Heart left ventricle (tissue), 16 donors: ENCODE measurements at places on chromosomes 3 and 15. TPM values are rescaled to one million over a fixed set of nuclear protein-coding genes. Genes with fewer than 3 reads are reported as not detected.
A peak's percentile ranks its signal among the peaks of the same experiment; 100 is the strongest.

DNA sequence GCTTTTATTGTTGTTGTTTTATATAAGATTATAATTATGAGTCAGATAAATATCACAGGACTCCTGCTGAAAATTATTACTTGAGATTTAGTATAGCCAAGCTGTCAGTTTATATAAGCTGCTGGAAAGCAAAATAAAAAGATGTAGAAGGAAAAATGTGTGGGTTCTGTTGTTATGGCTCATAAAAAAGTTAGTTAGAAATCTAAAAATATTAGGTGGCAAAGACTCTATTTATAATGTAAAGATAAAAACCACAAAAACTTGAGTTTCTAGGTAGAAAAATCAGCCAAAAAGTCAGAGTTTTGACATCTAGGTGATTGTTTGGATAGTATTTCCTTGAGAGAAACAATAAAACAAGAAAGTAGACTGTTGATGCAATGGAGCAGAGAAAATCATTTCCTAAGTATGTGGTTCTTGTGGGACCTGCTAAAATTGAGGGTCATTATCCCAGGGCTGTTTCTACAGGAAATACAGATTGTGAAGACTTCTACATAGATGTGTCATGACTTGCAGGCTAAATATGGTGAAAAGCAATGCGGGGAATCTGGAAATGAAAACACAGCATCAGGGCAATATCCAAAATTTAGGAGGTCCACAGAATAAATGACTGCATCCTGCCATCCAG, 1109.6 kb upstream of the CADM2 start:
- no peak for DNase-seq
- H3K27me3 ChIP-seq = no peaks in the 10 kb centered on the region
- H3K27ac ChIP-seq = no peak overlapping the region
- H3K36me3 ChIP-seq = no peaks in the 10 kb centered on the region
- H3K4me3 ChIP-seq = no peak overlapping the region

DNA sequence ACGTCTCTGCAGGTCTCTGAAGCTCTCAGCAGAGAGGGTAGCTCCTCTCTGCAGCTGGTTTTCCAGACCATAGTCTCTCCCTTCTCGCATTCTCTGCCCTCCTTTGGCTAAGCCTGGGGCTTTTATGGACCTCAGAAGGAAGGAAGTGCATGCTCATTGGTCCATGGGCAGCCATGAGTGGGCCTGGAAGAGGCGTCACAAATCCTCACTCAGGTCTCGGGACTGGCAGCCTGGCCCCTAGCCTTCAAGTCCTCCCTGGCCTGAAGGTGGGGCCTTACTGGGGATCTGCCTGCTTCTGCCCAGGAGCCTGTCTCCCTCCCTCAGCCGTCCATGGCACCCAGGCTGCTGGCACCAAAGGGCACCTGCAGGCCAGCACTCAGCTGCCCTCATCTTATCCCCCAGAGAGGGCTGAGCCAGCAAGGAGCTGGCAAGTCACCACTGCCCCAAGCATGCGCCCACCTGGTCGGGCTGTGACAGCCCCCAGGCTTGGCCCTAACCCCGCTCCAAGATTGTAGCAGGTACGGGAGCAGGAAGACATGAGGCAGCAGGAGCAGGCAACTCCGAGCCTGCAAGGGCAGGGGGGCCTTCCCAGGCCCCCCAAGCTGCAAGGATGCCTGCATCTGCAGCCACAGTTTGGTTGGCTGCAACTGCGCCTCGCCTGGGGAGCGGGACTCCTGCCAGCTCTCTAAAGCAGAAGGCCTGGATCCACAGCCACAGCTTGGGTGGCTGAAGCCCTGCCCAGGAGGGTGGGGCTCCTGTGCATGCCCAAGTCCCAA, 37.4 kb downstream of the GHSR start:
- H3K4me3 ChIP-seq = no peak overlapping the region
- no peak for DNase-seq
- no peaks in the 10 kb centered on the region for H3K4me1 ChIP-seq
- no peaks in the 10 kb centered on the region for H3K36me3 ChIP-seq
- H3K27ac ChIP-seq = no peak overlapping the region
- H3K27me3 ChIP-seq = no peaks in the 10 kb centered on the region

GRCh38 chr3:184172681-184173373, 1.8 kb upstream of the AP2M1 start:
- H3K27ac ChIP-seq = no peak overlapping the region
- peaks cover 7% of the 10 kb centered on the region for H3K36me3 ChIP-seq
- H3K4me1 ChIP-seq = no peaks in the 10 kb centered on the region
- H3K27me3 ChIP-seq = no peaks in the 10 kb centered on the region

DNA sequence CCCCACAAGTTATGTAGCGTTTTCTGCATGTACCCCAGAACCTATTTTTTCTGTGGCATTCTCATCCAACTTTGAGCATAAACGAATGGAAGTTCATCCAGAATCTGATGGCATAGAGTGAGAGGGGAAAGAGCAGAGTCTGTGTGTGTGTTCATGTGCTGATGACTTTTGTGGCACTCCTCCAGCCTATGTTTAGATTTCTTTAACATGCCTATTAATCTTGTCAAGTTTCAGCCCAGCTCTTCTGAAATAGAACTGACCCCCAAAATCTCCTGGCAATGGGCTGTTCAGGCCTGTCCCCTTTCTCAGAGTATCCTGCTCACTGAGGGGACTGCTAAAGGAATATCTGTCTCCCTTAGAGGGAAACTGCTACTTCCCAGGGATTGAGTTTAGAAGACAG, 56.4 kb upstream of the NEO1 start:
- peaks cover 2% of the 10 kb centered on the region for H3K27me3 ChIP-seq
- no peaks in the 10 kb centered on the region for H3K4me1 ChIP-seq
- no peak overlapping the region for H3K27ac ChIP-seq
- no peaks in the 10 kb centered on the region for H3K36me3 ChIP-seq

GRCh38 chr15:58286523-58286922, 145.3 kb upstream of the LIPC start:
- no peaks in the 10 kb centered on the region for H3K27me3 ChIP-seq
- no peaks in the 10 kb centered on the region for H3K4me1 ChIP-seq
- H3K27ac ChIP-seq = no peak overlapping the region

DNA sequence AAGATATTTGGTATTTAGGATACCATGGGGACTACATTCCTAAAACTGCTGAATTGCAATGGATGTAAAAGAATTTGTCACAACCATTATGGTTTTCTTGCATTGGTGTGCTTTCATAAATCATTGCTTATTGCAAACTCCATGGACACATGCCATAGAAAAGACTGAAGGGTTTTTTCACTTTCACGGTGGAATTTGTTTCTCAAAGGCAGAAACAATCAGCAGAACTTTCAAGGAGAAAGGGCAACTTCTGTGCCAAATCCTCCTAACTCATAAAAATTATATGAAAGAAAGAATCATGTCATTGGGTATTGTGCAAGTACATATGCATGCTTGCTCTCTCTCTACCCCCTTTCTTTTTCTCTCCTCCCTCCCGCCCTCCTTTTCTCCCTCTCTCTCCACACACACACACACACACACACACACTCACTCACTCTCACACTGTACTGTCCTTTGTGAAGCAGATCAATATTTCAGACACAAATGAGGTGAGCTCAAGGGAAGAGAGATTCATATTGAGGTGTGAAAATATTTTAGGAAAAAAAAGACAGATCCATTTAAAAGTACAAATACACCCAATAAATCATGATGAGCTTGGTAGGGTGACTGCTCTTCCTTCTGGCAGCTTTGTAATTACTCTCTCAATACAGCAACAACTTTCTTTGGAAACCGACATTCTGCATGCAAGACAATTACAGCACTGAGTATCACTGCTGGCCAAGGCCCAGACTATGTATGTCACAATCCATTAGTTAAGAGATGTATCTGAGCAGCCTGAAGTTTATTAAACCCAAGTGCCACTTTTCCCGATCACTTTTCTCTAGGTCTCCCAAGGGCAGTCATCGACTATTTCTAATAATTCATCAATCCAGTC, 492.6 kb downstream of the TUSC7 start:
- no peak for DNase-seq
- no peak overlapping the region for H3K27ac ChIP-seq
- no peaks in the 10 kb centered on the region for H3K4me1 ChIP-seq
- H3K27me3 ChIP-seq = no peaks in the 10 kb centered on the region

DNA sequence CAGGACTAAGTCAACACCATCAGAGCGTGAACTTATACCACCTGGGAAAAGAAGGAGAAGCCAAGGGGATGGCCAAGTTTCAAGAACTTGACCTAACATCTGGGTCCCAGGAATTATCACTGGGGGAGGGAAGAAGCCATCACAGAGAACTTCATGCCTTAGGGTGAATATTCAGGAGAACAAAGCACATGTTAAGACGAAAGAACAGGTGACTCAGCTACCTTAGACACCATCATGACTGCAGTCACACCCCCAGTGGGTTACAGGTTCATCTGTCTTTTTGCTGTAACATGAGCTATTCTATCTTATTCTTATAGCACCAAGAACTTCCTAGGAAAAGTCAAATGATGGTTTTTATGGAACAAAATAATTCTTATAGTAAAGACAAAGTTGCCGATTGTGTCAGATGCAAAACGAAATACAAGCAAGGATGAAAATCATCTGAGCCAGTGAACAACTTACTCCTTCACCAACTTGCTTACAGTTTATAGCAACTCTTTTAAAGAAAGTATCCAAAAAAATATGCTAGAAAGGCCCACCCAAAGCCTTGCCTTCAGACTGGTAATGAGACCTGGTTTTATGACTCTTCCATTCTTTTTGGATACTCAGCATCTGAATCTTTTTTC, 72.0 kb downstream of the TPRA1 start:
- H3K27me3 ChIP-seq = no peaks in the 10 kb centered on the region
- no peaks in the 10 kb centered on the region for H3K36me3 ChIP-seq
- H3K27ac ChIP-seq = no peak overlapping the region
- no peak overlapping the region for H3K4me3 ChIP-seq
- no peaks in the 10 kb centered on the region for H3K4me1 ChIP-seq

DNA sequence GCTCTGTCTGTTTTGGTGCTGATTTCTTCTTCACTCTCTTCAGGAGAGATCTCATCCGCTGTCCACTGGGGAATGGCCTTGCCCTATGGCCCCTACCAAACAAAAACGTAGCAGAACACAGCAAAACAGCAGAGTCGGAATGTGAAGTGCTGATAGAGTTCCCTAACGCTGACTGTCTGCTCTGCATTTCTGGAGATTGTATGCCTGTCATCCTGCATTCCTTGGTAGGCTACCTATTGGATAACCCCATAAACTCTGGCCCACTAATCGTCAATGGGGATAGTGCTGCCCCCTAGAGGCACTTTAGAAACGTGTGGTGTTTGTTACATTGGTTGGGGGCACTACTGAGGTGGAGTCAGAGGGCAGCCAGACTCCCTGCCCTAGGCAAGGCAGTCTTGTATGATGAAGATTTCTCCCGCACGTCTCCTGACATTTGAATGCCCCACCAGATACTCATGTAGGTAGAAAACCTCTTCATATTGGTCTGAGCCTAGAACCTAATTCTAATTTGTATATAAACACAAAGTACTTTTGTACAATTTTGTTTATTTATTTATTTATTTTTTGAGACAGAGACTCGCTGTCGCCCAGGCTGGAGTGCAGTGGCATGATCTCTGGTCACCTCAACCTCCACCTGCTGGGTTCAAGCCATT, 15.6 kb upstream of the MAGEF1 start:
- peak; percentile 50 for DNase-seq
- H3K27ac ChIP-seq = no peak overlapping the region
- no peaks in the 10 kb centered on the region for H3K36me3 ChIP-seq
- no peaks in the 10 kb centered on the region for H3K27me3 ChIP-seq
- no peak overlapping the region for H3K4me3 ChIP-seq

DNA sequence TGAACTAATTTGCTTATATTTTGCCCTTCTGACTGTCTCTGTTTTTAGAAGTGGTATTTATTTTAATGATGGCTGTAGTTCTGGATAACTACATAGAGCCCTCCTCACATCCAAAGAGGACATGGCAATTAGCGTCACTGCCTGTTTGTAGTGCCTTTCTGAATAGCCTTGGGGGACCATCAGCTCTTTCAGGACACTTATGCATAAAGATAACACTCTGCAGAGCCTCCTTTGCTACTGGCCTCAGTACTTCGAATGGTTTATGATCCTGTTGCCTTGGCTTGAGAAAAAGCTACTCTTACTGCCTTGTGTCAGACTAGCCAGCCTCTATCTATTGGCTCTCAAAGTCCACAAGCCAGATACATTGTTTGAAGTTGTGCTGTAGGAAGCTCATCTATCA, 105.4 kb upstream of the SPRED1 start:
- H3K27ac ChIP-seq = no peak overlapping the region
- DNase-seq = no peak
- no peak overlapping the region for H3K4me3 ChIP-seq
- H3K4me1 ChIP-seq = no peaks in the 10 kb centered on the region

DNA sequence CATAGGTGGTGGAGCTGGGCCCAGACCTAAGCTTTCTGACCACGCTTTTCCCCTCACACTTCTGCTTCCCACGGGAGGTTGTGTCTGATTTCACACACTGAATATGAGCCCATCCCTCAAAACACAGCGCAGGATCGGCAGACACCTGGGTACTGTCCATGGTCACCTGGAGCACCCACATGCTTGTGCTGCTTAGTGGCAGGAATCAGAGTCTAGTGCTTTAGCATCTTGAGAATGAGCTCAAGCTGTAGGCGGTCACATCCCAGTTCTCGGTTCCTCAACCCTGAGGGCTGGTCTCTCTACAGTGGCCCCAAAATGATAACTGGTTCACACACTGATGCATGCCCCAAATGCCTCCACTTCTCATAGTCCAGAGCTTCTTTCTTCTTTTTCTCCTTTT, 111.0 kb downstream of the SEMA5B start:
- H3K36me3 ChIP-seq = no peaks in the 10 kb centered on the region
- H3K4me3 ChIP-seq = no peak overlapping the region
- no peak overlapping the region for H3K27ac ChIP-seq
- peaks cover 1% of the 10 kb centered on the region for H3K27me3 ChIP-seq
- no peaks in the 10 kb centered on the region for H3K4me1 ChIP-seq

DNA sequence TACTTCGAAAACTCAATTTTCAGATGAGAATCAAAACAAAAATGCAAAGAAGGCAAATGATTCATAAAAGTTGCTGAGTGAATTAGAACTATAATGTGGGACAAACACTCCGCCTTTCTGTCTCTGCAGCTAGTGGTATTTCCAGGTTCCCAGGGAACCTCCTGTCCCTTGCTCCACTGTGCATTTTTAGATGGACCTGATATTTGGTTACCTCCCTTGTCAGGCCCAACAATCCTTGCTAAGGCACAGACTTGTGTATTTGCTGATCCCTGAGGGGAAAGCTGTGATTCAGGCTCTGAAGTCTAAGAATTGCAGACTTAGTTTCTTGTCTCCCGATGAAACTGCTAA, 162.7 kb downstream of the LPP start:
- H3K36me3 ChIP-seq = no peaks in the 10 kb centered on the region
- DNase-seq = no peak
- H3K4me3 ChIP-seq = no peak overlapping the region
- no peaks in the 10 kb centered on the region for H3K27me3 ChIP-seq
- H3K4me1 ChIP-seq = peaks cover 8% of the 10 kb centered on the region
- no peak overlapping the region for H3K27ac ChIP-seq

THAP10 gene
- total RNA-seq = 5.7 TPM

TUBGCP4 gene
- total RNA-seq = 12.1 TPM
